AG04450 (cell line): ENCODE measurements at places on chromosomes 11 and 22. TPM values are rescaled to one million over a fixed set of nuclear protein-coding genes. Genes with fewer than 3 reads are reported as not detected.

- no peak for DNase-seq
These were observed 26.0 kb downstream of the PKNOX2 start for GRCh38 chr11:125190566-125190965.

LMO2 gene
- polyA plus RNA-seq: 0.05 TPM in 1 of 2 replicates, not detected in the other

GRCh38 chr11:99592266-99592665 lies 571.5 kb downstream of the CNTN5 start:
- no peak for DNase-seq

DNA sequence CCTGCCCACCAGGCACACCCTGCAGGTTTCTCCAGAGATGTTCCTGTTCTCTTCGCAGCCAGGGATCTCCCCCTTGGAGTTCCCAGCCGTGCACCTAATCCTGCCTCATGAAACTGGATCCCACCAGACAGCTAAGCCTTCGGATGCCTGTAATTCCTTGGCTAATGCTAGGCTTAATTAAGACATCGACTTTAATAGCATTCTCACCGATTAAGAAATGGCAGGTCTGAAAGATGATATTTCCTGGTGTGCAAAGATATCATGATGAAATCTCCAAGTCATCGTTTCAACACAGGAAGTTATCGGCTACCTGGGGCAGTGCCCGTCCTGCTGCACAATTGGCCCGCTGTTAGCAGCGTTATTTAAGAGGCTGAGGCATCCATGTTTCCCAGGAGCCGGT lies 41.5 kb upstream of the CCND1 start:
- DNase-seq: no peak
